ENCODE measurements at places on chromosomes 5 and 9.

DNA sequence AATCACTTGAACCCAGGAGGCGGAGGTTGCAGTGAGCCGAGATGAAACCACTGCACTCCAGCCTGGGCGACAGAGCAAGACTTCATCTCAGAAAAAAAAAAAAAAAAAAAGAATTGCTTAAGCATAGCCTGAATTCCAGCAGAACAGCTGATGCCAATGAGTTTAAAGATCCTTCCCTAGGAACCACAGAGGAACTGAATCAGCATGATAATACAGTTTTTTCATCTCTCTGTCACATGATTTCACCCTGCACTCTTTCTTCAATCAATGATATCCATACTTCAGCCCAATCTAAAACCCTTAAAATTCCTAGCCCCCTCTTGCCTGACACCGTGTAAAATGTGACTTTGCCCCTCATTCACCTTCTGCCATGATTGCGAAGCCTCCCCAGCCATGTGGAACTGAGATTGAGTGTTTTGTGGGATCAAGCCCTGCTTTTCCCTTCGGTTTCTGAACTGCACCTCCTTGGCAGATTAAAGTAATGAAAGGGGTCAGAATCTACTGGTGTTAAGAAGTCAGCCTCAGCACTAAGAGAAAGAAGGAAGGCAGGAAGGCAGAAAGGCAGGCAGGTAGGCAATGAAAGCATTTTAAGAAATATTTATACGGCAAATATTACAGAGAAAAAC lies 20.9 kb upstream of the DMXL1 start:
- peak; percentile 63 for DNase-seq

GRCh38 chr9:119537138-119537537 lies 167.9 kb upstream of the BRINP1 start:
- no peak for DNase-seq

- no peak for DNase-seq
Observed at GRCh38 chr5:72427016-72427415, 80.2 kb downstream of the ZNF366 start.

GRCh38 chr9:72786948-72787347 lies 165.9 kb downstream of the ALDH1A1 start:
- no peak for DNase-seq

DNA sequence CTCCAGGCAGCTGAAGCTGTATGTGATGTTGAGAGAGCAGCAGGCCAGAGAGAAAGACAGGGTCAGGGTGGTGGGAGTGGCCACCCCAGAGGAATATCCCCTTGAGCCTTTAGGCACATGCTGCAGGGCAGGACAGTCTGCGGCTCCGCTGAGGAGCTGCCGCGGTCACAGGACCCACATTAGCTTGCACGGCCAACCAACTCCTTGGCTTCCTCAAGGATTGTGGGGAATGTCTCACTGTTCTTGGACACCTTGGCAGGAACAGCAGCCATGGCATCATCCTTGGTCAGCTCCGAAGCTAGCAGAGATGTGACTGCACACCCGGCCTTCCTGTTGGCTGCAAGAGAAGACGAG lies 27.8 kb downstream of the PCDHGC5 start:
- no peak for DNase-seq

DNA sequence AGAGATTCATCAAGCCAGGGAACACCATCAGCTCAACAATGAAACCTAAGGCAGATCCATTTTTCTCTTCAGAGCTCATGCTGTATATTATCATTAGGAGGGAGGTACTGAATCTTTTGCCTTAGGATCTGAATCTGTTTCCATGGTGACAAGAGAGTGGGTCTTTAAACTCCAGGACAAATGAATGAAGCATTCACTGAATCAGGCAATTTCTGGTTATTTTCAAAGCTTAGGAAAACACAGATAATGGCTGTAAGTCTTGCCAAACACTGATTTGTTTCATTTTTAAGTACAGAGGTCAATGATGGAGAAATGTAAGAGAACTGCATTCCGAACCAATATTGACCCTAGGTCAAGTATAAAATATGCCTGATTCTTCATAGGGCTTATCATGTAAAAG lies 84.9 kb downstream of the GNA14 start:
- no peak for DNase-seq

- no peak for DNase-seq
Observed at GRCh38 chr5:179115845-179116524, 55.8 kb downstream of the ZNF354C start.

- no peak for DNase-seq
Observed at GRCh38 chr5:143349177-143349576, 54.3 kb downstream of the NR3C1 start.

DNA sequence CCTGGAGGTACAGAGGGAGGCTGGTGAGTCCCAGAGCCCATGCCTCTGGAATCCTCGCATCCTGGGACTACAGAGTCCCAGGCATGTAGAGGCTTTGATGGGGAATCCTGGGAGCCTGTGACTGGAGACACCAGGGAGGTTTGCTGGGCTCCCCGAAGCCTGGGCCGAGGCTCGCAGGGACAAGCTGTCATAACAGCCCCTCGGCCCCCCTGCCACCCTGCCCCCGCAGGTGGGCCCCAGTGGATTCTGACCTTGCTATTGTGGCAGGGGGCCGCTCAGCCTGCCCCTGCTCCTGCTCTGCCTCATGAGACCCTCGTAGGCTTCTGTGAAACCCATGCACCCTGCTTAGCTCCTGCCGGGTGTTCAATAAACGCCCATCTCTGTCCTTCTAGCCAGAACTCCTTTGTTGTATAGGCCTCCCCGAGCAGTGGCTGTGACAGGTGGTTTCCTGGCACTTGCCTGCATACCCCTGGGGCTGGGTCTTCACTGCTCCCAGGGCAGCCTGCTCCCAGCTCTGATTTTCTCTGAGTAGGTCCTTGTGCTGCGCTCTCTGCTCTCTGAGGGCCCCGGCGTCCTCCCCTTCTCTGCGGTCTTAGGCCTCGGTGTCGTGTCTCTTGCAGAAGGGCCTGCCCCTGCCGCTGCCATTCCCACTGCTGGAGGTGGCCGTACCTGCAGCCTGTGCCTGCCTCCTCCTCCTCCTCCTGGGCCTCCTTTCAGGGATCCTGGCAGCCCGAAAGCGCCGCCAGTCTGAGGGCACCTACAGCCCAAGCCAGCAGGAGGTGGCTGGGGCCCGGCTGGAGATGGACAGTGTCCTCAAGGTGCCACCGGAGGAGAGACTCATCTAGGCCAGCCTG lies 20.4 kb downstream of the CRB2 start:
- DNase-seq = no peak

GRCh38 chr5:42767491-42768105 lies 11.0 kb downstream of the CCDC152 start:
- peak; percentile 31 for DNase-seq
